ENCODE measurements at places on chromosomes 7 and 10. TPM values are rescaled to one million over a fixed set of nuclear protein-coding genes. Genes with fewer than 3 reads are reported as not detected.

The UCMA gene
- not detected for total RNA-seq

The LIPK gene
- not detected for total RNA-seq

The TUBB8 gene
- 0.21 TPM for total RNA-seq

The SORCS1 gene
- total RNA-seq: 0.10 TPM

The UNCX gene
- not detected for total RNA-seq

The SLC26A5 gene
- total RNA-seq: not detected

The RABGEF1 gene
- 52.8 TPM for total RNA-seq

Data from mononuclear cell (primary cell).